Neural progenitor cell (in vitro differentiated cells): ENCODE measurements at places on chromosomes 4 and X.

DNA sequence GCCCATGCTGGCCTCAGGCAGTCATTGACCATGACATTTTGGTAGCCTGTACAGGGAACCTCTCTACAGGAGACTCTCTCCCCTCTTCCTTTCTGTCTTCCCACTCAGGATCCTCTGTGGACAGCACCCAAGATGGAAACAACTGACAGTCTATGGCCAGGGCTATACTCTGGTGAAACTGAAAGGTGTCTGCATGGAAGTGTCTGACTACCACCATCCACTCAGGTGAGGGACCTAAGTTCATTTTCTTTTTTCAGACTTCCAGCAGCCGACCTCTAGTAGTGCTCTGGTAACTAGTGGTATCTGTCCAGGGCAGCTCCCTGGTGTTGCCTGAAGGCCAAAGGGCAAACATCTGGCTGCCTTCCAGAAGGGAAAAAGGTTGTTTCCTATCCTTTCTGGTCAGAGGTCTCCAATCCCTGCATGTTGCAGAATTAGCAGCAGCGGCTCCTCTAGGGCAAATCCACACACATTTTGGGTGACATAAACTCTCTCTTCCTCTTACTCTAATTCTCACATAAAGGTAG lies 804.5 kb downstream of the C4orf33 start:
- DNase-seq, result no peak

DNA sequence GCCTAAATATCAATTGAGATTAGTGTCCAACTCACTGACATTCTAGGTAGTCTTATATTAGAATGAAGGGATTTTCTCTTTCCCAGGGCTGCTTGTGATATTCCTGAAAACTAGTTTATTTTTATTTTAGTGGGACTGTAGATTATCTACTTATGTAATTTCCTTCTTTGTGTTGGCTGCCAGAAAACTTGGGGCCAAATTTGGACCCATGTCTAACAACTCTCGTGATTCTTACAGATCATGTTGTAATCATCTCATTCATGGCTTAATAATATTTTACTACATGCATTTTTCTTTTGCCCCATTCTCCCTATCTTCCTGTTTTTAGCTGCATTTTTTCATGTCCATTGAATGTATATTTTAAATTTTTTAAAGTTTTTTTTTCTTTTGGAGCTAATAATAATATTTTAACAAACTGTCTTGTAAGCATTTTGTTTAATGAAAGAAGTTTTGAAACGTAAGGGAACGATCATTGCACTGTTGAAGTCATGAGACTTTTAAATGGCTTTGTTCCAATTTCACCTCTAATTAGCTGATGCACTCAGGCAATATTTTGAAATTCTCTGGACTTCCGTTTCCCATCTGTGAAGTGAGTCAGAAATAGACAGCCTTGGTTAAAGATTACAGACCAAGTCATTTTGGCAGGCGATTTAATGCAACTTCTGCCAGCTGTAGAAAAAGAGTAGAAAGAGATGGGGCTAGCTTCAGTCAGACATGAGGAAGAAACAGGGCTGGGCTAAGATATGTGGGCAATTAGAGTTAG lies 14.3 kb upstream of the TDO2 start:
- DNase-seq, result no peak

GRCh38 chr4:176729489-176729888 lies 63.2 kb downstream of the VEGFC start:
- no peak for DNase-seq

- no peak for DNase-seq
Measured at GRCh38 chrX:124289443-124289842, 43.0 kb upstream of the TEX13D start.

DNA sequence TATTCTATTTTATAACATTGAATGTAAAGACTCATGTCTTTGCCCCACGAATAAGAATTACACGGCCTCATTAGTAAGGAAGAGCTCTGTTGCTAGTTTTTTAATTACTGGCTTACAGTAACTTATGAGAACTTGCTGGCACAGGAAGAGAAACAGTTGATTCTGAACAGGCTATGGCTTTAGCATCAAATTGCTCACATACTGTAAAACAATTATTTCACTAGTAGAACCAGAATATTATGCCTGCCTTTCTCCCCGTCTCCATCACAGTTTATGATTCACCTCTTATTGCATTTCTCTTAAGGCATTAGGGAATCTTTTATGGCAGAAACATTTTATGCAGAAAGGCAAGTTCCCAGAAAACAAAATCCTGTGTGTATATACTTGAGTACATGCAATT lies 126.1 kb downstream of the SPRY1 start:
- DNase-seq, result no peak

GRCh38 chr4:185644408-185644807 lies 109.1 kb upstream of the PDLIM3 start:
- DNase-seq, result no peak

GRCh38 chr4:120156120-120156718 lies 89.6 kb upstream of the MAD2L1 start:
- peak; percentile 75 for DNase-seq

DNA sequence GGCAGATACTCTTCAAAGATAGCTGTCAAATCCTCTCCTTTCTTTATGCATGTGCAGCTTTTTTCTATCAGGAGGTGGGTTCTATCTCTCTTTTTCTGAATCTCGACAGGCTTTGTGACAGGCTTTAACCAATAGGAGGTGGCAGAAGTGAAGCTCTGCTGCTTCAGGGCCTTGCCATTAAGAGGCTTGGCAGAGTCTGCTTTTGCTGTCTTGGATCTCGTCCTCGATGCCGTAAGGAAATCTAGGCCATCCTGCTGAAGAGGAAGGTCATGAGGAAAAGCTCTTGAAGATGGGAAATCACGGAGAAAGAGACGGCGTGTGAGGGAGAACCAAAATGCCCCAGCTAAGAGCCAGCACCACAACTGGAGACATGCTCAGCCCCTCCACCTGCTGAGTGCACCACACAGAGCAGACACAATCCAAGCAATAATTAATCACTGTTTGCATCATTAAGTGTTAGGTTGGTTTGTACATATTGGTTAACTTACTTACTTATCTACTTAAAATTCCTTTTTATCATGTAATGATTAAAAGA lies 92.2 kb downstream of the DDIT4L start:
- DNase-seq, result peak; percentile 11

DNA sequence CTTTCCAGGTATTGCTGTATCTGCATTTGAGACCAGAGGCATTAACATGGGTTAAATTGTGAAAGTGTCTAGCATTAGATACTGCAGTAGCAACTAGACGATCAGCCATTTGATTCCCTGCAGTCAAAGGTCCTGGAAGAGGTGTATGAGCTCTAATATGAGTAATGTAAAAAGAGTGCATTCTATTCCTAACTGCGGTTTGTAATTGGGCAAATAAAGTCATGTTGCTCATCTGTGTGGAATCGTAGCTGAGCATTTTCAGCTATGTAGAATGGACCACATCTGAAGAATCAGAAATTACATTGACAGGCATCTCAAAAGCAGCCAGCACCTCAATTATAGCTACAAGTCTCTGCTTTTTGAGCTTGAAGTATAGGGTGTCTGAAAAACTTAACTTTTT lies 157.6 kb downstream of the ZNF518B start:
- no peak for DNase-seq

GRCh38 chrX:15881381-15881897 lies 26.8 kb upstream of the AP1S2 start:
- no peak for DNase-seq

- DNase-seq, result no peak
Measured at GRCh38 chr4:31793907-31794306, 1073.7 kb downstream of the PCDH7 start.

DNA sequence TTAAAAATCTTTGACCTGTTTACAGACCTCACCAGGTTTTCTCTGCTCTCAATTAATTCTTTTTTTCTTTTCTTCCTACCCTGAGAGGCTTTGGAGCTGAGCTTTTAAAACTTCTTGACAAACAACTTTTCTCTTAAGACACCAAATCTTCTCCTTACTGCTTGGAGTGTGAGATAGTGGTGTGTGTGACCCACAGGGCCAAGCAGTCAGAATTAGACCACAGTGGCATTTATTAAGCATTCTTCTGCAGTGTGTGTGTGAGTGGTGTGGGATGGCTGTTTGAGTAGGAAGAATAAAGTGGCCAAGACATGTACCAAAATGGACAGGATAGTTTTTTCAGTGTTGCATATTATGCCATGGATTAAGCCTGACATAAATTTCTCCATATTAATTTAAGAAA lies 665.1 kb downstream of the RAPGEF2 start:
- DNase-seq, result no peak

DNA sequence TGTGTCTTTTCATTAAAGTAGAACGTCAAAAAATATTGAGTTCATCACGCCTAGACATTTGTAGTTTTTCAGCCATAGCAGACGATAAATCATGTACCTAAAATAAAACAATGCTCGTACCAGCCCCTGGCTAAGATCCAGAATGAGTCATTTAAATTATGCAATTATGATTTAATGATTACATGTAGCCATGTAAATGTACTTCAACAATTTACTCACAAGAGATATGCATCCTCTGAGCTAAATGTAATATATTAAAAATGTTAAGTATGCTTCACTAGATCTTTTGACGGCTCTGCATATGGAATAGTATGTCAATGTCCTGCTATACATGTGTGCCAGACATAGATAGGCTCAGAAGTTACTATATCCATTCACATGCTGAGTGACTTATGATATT lies 1077.8 kb downstream of the ARAP2 start:
- no peak for DNase-seq

GRCh38 chr4:144557404-144557803 lies 88.6 kb upstream of the HHIP start:
- no peak for DNase-seq

DNA sequence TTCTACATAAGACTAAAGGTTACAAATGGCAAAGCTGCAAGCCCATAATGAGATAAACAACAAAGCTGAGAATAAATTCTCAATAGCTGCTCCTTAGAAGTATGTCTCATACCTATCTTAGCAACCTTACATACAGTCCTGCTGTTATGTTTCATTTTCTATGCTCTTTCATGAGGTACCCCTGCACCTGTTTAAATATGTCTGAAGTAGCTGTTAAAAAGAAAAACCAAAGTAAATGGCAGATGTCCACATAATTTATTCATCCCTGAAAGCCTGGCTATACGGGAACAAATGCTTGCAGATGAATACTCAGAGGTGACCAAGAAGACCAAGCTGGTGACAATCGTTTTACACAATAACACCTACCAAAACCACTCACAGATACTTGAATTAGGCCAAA lies 22.5 kb downstream of the PPA2 start:
- DNase-seq, result no peak

DNA sequence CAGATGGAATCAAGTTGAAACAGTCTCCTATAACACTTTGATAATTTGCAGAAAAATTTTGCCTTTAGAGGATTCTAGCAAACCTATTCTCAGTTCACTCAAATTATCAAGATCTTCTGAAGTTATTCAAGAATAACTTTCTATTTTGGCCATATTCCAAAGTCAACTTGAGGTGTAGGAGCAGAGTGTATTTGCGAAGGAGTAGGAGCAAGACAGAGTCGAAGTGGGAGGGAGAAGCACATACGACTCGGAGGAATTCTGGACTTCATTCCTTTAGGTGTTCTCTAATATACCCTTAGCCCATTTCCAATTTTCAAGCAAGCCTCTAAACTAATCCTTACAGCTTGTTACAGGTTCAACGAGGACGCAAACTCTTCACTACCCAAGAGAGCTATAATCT lies 252.9 kb downstream of the GPM6A start:
- DNase-seq, result no peak

DNA sequence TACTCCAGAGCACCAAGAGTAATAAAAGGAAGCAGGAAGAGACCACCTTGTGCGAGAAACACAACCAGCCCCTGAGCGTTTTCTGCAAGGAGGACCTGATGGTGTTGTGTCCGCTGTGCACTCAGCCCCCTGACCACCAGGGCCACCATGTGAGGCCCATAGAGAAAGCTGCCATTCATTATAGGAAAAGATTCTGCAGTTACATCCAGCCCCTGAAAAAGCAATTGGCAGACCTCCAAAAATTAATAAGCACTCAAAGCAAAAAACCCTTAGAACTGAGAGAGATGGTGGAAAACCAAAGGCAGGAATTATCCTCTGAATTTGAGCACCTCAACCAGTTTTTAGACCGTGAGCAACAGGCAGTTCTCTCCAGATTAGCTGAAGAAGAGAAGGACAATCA lies 5.7 kb downstream of the TRIM75 start:
- DNase-seq, result no peak

DNA sequence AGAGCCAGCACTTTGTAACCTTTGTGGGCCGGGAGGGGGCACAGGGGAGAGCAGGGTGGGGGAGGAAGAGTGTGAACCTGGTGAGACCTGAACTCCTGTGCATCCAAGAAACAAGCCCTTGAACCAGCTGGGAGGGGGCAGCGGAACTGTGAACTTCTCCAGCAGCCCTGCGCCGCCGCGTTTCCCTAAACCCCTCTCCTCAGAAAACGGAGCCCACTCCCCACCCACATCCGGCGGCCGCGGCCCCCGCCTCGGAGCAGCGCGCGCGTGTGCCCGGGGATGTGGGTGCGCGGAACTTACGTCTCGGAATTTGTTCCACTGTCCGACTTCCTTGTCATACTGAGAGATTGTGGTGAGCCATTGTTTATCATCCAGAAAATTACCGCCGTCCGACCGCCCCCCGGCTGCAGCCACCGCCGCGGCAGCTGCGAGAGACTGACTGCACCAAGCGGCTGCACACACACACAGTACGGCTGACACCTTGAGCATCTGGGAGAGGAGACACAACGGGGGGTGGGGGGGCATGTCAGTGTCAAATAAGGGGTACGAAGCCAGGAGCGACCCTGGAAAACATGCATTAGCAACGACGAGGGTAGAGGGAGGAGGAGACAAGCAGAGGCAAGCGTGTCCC lies 494 bp downstream of the SPOCK3 start:
- DNase-seq, result peak; percentile 52

DNA sequence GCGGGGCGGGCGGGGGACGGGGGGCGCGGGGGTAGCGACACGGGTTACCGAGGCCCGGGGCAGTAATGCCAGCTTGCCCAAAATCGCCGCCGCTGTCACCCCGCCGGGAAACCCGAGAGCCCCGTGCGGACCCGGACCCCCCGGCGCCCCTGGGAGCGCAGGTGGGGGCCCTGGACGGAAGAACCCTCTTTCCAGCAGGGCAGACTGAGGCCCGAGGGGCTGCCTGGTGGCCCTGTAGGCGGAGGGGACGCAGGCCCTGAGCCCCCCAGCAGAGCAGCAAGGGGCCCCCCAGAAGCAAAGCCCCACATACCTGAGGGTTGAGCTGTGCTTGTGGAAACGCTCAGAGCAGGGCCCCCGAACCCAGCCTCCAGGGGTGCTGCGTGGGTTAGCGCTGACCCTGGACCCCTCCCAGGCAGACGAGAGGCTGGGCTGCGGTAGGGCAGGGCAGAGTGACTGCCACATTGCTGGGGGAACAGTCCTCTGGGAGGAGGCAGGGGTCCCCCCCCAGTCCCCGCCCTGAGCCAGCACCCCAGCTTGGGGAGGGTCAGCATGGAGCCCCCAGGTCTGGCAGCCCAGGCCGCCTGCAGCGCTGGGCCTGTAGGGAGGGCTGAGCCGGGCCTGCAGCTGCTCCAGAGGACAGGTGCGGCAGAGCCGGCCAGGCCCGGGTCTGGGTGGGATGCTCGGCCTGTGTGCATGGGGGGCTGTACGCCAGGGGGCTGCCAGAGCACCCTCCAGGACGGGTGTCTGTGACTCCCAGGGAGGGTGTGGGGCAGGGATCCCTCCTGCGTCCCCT lies 646 bp downstream of the DOK7 start:
- no peak for DNase-seq
